ENCODE measurements at places on chromosomes 3 and 15.

GRCh38 chr15:75407083-75407482, 38.7 kb upstream of the MAN2C1 start:
- no peak for DNase-seq

- no peak for DNase-seq
These were observed 156.6 kb downstream of the MYRIP start for GRCh38 chr3:39965997-39966396.

DNA sequence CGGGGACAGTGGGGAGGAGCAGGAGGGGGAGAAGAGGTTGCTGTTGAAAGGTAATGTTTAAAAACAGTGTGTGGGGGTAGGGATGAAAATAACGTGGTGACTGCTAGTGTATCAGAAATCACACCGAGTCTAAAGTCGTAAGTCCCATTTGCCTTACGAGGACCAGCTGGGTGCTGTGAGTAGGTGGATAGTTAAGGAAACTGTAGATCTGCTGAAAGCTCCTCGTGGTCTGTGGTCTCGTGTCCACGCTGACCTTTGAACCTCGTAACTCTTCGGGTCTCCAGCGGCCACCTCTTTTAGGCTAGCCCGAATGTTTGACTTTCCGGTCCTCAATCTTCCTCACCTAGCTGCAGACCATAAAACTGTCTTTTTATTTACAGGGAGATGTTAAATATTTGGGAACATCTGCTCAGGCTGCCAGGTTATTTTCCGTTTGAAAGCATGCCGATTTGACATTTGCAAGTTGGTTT, 29.3 kb upstream of the ST3GAL6 start:
- no peak for DNase-seq

DNA sequence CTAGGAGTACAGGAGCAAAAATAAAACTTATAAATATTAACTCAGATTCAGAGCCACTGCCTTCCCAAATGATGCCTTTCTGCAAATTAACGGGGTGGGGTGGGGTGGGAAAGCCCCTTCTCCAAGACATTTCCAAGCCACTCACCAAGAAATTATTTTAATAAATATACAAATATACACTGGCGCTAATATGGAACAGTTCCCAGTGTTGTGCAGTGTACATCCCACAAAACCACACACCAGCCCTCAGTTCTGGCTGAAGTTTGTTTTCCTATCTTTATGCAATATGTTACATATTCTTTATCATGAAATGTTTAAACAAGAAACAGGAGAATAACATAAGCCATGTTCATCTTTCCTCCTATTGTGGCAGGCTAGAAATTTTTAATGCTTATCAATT, 53.0 kb upstream of the GYG1 start:
- DNase-seq, result no peak

DNA sequence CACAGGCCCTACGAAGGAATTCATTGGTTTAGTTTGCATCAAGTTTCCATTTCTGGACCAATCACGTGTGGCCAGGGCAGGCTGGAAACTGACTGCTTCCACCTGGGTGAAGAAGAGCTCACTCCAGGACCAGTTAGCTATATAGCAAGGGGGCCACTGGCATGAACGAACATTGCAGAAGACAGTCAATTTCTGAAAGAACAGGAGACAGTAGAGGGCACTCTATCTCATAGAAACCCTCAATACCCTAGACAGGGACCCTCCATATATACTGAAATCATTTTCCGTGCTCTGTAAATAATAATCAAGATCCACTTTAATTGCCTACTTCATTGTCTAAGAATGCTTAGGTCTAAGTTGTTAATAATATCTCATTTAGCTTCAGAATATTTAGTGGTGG, 215.6 kb downstream of the CADPS start:
- no peak for DNase-seq

DNA sequence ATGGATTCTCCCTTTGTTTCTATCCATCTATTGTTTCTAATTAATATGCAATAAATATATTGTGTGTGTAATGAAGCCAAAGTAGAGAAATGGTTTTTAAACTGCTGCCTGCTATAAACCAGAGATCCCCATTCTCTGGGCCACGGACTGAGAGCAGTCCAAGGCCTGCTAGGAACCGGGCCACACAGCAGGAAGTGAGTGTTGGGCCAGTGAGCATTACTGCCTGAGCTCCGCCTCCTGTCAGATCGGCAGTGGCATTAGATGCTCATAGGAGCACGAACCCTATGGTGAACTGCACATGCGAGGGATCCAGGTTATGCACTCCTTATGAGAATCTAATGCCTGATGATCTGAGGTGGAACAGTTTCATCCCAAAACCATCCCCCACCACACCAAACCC, 85.2 kb upstream of the POMGNT2 start:
- DNase-seq, result no peak

DNA sequence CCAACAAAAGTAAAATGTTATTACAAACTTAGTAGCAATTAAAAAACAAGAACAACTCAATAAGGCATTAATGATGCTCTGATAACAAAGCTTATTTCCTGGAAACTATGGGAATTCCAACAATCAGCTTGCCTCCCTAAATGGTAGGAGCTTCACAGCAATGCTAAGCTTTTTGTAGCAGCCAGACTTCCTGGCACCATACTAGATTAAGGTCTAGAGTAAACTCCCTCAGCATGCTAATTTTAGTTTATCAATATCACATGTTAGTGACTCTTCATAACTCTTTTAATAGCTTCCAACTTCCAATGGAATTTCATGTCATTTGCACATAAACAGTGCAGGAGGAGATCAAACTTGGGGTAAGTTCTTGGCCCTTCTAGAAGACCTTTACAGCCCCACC, 782.0 kb downstream of the MCTP2 start:
- DNase-seq, result no peak

GRCh38 chr3:148379763-148380382, 317.8 kb upstream of the AGTR1 start:
- peak; percentile 8 for DNase-seq

DNA sequence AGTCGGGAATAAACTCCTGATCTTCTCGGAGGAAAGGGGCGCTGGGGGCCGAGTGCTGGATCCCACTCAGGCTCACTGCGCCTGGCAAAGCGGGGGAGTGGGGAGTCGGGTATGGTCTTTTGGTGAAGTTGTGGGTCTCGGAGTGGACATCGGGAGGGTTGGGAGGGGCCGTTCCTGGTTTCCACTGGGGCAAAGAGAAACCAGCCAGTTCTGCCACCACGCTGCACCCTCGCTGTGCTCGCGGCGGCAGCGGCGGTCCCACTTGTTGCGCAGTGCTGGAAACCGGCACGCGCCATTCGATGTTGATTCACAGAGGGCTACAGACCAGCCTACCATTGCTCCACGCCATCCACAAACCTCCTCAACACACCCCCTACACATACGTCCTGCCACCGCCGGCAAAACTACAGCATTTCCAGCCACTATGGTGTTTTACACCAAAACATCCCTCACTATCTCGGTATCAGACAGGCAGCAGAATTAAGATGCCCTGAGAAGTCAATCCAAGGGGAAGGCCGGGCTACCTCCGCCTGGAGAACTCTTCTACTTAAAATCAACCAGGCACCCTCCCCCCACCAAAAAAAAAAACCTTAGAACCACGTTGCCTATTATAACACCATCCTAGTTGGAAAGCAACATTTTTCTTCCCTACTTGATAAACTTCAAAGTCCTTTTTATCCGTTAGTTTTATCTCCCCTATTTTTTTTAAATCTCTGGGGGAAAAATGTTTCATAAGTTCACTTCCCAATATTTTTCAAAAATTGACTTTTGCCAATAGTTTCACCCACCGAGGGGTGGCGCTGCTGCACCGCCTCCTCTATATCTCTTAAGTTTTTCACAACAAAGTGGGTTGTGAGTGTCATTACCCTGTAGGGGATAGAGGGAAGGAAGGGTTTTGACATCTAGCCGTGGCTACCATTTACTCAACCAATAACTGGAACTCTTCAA, 3.6 kb downstream of the BCL6 start:
- peak; percentile 66 for DNase-seq

GRCh38 chr15:91193378-91193720, 93.3 kb downstream of the SV2B start:
- DNase-seq, result no peak

DNA sequence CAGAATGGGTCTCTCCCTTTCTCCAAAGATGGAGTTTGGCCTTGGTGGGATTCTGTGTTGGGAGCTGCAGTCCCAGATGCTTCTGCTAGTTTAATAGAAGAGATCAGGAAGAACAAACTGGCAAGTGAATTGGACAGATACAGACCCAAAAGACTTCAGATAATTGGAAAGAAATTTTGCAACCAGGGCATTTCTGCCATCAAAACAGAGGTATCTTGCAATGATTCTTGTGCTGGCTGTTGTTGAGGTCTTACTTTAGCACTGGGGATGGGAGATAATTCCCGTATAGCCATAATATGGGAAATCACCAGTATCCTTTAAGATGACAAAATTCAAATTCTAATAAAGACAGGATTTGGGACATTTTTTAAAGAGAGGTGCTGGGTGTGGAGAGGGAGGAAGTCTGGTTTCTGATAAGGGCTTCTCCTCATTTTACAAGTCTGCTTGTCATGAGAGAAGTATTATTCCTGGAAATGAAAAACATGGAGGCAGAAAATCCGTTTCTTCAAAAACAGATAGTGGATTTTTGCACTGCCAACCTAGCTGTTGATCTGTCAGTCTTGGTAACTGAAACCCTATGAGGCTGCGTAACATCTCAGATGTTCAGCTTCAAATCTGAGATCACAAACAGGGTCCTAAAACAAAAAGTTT, 40.1 kb downstream of the FNDC3B start:
- no peak for DNase-seq

GRCh38 chr3:18378218-18378617, 46.9 kb downstream of the SATB1 start:
- no peak for DNase-seq

DNA sequence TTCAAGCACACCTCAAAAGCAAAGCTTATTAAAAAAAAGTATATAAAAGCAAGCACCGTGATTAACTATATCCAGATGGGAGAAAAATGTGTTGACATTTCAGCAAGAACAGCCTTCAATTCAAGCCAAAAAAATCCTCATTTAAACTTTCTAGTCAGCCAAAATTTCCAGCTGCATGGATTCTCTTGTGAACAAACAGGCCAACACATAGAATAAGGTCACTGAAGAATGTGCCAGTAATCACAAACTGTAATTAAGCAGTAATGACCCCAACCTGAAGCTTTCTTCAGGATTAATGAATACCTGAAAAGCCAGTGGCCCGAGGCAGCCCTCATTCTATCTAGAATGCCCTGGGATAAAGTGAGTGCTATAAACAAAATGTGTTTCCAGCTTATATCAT, 130.7 kb upstream of the KCNMB2 start:
- no peak for DNase-seq

- DNase-seq, result no peak
These were observed 200.9 kb downstream of the ATP8B4 start for GRCh38 chr15:49918121-49918520.

GRCh38 chr3:162192340-162193029, 695.9 kb downstream of the OTOL1 start:
- DNase-seq, result no peak

- no peak for DNase-seq
These were observed 21.7 kb downstream of the MED12L start for GRCh38 chr3:151107177-151107576.

DNA sequence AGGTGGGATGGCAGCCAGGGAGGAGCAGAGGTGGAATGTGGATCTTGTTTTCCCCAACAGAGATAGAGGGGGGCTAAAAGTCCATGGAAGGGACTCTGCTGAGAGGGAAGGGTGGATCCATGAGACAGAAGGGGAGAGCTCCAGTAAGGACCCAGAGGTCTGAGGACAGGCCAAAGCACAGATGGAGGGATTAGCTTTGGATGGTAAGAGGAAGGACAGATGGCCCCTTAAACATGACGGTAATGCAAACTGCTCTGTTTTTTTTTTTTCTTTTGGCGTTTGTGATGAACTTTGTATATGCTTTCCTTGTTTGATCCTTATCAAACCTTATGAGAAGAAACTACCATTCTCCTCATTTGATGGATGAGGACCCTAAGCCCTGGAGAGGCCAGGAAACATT, 96.2 kb downstream of the IGF1R start:
- no peak for DNase-seq

- no peak for DNase-seq
These were observed 19.2 kb downstream of the GYG1 start for GRCh38 chr3:149010504-149010951.

DNA sequence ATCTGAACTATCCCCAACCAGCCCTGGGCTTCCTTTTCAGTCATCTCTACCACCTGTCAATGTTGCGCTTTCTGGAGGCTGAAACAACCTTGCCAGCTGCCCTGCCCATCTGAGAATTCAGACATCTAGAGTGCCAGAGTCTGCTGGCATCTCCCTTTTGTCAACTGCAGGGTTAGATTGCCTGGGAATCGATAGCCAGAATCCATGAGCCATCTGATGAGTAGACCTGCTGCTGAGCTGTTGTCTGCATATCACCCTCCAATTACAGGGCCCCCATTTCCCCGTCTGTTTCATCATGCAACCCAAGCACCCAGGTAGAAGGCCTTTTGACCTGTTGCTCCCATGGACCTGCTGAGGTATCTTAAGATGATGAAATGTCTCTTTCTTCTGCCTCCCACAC, 280.1 kb downstream of the EPHB1 start:
- DNase-seq, result no peak

DNA sequence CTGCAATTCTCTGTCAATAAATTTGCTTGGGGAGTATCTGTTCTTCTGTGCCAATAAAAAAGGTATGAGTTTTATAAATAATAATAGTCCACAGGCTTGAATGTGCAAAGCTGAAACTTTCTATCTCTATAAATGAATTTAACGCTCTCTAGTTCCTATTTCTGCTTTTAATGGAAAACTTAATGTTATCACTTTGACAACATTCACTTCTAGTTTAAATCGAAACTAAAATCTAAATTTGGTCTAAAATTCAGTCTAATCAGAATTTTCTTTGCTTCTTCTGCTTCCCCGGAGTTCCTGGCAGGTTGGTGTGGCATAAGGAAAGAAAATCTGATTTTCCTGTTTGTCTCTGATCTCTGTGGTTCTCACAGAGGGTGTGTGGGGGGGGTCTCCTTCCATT, 450.1 kb upstream of the TBL1XR1 start:
- no peak for DNase-seq

- DNase-seq, result no peak
These were observed 222.3 kb upstream of the TMC3 start for GRCh38 chr15:81596159-81596865.

GRCh38 chr3:173395073-173395411, 2.5 kb upstream of the NLGN1 start:
- no peak for DNase-seq

GRCh38 chr3:157045238-157045850, 114.6 kb downstream of the CCNL1 start:
- DNase-seq, result no peak

DNA sequence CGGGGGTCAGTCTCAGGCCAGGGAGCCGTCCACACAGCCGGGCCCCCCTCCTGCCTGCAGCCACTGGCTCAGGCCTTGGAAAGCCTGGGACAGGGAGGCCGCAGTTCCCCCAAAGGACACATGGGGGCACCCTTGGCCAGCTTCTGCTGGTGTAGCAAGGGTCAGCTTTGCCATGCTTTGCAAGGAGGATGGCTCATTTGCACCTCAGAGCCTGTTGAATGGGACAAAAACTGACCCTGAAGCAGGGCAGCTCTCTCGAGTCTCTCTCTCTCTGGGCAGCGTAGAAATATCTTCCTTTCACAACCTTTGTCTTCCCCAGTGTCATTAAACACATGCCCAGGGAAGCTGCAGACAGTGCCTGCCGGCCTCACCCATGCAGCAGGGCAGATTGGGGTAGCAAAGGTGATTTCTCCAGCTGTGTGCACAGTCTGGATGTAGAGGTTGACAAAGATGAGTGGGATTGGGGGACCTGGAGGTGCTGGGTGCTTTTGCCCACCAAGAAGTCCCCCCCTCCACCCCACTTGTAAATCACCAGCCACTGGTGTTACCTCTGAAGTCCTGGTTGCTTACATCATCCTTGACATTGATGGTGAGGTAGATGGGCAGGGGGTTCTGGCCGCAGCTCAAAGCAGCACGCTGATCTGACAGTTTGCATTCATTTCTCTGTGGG, 17.4 kb upstream of the EHD4 start:
- DNase-seq, result peak; percentile 99

- DNase-seq, result no peak
These were observed 71.4 kb upstream of the LRIG1 start for GRCh38 chr3:66572090-66572675.

All from endothelial cell (in vitro differentiated cells).